ENCODE measurements at places on chromosomes 2 and 18.
A peak's percentile ranks its signal among the peaks of the same experiment; 100 is the strongest.

- DNase-seq, result peak; percentile 54
These were observed 6.6 kb downstream of the ARHGAP25 start for GRCh38 chr2:68741238-68741637.

GRCh38 chr2:36027616-36028015 is 328.0 kb upstream of the CRIM1 start:
- no peak for DNase-seq

DNA sequence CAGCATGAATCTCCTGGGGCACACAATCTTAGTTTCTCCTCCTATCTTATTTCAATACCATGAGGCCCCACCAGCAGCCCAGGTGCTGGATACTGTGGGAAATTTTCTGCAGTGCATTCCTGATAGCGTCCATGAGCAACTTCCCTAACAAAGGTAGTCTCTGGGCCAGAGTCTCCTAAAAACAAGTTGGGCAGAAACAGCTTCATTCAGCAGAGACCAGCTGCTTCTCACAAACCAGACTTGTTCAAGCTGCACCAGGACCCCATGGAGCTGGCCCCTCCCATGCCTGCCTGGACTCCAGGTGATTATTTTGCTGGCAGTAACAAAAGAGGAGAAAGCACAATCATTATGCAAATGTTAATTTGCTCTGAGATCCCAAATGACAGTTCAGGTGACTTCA is 31.4 kb downstream of the MYO5B start:
- DNase-seq, result no peak

DNA sequence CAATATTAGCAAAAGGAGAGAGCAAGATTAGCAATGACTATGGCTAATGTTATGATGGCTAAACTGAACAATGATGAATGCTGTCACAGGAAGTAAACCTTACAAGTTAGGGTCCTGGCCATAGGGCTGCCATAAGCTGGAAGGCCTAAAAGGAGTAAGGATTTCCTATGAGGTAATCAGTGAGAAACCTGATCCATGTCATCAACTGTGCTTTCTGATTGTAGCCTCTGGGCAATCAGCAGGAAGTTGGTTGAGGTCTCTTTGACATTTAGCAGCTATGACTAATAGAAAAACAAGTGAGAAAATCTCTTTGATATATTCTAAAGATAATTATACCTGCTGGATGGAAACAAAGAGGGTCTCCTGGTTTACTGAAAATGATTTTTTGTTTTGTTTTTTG is 193.0 kb downstream of the RAB3GAP1 start:
- no peak for DNase-seq
